Cardiac atrium fibroblast (primary cell): ENCODE measurements at places on chromosomes 2 and 18. TPM values are rescaled to one million over a fixed set of nuclear protein-coding genes. Genes with fewer than 3 reads are reported as not detected.

Gene PCBP1
- total RNA-seq, result 65.0 and 94.4 TPM in 2 replicates

Gene SLC23A3
- total RNA-seq, result 0.16 TPM in 1 of 2 replicates, not detected in the other

Gene PARD3B
- 3.1 and 3.4 TPM in 2 replicates for total RNA-seq

Gene LIPG
- total RNA-seq, result 32.9 and 50.4 TPM in 2 replicates

Gene HJURP
- total RNA-seq, result 6.3 and 21.2 TPM in 2 replicates

Gene SCN7A
- total RNA-seq, result under 0.01 and 0.16 TPM in 2 replicates

Gene PLA2R1
- total RNA-seq, result 12.5 and 15.6 TPM in 2 replicates

Gene ARMC9
- 14.1 and 17.3 TPM in 2 replicates for total RNA-seq

Gene ARHGAP25
- total RNA-seq, result 4.3 and 6.5 TPM in 2 replicates

Gene ACKR3
- total RNA-seq, result 6.9 and 13.3 TPM in 2 replicates

Gene SLC8A1
- 4.2 and 6.5 TPM in 2 replicates for total RNA-seq

Gene C18orf63
- not detected in 2 replicates for total RNA-seq

Gene MARCO
- total RNA-seq, result not detected in 2 replicates

Gene MFSD2B
- total RNA-seq, result 0.32 TPM in 1 of 2 replicates, not detected in the other

Gene NLRC4
- not detected in 2 replicates for total RNA-seq

Gene DIPK1C
- not detected in 2 replicates for total RNA-seq

Gene NTSR2
- not detected in 2 replicates for total RNA-seq

Gene BCS1L
- total RNA-seq, result 19.8 and 27.3 TPM in 2 replicates

Gene CFAP65
- not detected in 2 replicates for total RNA-seq

Gene FKBP1B
- total RNA-seq, result 19.3 and 21.5 TPM in 2 replicates

Gene SLC16A14
- total RNA-seq, result 0.18 and 0.49 TPM in 2 replicates

Gene PLEKHB2
- total RNA-seq, result 51.6 and 89.7 TPM in 2 replicates

Gene MC5R
- total RNA-seq, result not detected in 2 replicates

Gene GCG
- total RNA-seq, result not detected in 2 replicates

Gene CLEC4F
- not detected in 2 replicates for total RNA-seq

Gene GPR35
- not detected in 2 replicates for total RNA-seq

Gene PSMA8
- total RNA-seq, result not detected in 2 replicates

Gene ACADL
- total RNA-seq, result not detected in 2 replicates
